CD4-positive, alpha-beta T cell treated with Interferon alpha-2 for 1 hour (primary cell): ENCODE measurements at places on chromosomes 5 and 9.

GRCh38 chr9:131731644-131732043 lies 8.2 kb downstream of the RAPGEF1 start:
- peak; percentile 82 for DNase-seq

- DNase-seq = no peak
Observed at GRCh38 chr5:178068293-178068692, 45.0 kb upstream of the N4BP3 start.

- DNase-seq = no peak
Observed at GRCh38 chr5:61401726-61402125, 69.7 kb downstream of the ZSWIM6 start.

GRCh38 chr5:80656425-80656824 lies 1.6 kb upstream of the DHFR start:
- no peak for DNase-seq

- no peak for DNase-seq
Observed at GRCh38 chr9:93577078-93577974, 942 bp downstream of the PHF2 start.

DNA sequence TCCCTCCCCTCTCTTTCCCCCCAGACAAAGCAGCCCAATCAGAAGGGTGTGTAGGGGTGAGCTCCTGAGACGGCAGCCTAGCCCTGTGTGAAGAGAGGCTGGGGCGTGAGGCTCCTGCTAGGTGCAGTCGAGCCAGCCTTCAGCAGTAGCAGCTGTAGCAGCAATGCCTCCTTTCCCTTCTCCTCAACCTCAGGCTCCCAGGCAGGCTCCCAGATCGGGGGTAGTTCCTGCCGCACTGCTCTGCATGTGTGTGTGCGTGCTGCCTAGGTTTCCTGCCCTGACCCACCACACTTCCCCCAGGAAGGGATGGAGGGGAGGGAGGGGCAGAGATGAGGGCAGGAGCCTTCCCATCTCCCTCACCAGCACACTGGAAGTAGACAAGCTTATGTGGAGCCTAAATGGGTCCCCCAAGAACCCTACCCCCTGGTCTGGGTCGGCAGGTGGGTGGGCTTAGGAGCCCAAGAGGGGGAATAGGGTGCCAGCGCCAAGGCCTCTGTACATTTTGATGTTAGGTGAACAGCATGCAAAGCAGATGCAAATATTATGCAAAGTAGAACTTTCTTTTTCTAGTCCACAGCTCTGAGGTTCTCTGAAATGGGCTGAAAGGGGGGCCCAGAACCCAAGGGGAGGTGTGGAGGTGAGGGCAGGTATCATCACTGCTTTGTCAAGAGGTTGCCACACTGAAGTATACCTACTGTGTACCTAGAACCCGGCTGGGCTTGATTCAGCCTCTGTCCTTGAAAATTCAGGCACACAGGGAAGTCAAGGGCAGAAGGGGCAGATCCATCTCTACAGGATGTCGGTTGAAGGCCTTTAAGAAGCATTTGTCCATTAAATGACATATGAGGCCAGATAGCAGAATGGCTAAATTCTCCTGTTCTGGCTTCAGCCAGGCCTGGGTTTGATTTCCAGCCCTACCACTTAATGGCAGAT lies 57.8 kb downstream of the CXXC5 start:
- no peak for DNase-seq

DNA sequence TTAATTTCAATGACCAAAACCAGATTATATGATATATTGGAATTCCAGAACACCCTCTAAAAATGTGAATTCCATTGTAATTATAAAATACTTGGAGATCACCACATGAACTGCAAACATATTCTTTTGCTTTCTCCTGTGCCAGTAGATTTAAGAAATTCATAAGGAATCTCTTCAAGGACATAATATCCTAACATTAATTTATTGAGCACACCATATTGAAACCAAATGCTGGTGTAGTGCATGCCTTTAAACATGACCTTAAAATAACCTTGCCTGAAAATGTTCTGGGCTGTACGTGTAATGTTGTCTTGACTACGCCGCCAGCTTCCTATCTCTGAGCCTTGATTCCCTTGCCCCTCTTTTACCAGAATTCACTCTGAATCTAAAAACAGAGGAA lies 205.0 kb upstream of the ACTBL2 start:
- DNase-seq = no peak

- DNase-seq = no peak
Observed at GRCh38 chr9:119370816-119371215, 1.6 kb upstream of the BRINP1 start.

- DNase-seq = peak; percentile 19
Observed at GRCh38 chr9:99660191-99660636, 161.5 kb upstream of the NR4A3 start.

DNA sequence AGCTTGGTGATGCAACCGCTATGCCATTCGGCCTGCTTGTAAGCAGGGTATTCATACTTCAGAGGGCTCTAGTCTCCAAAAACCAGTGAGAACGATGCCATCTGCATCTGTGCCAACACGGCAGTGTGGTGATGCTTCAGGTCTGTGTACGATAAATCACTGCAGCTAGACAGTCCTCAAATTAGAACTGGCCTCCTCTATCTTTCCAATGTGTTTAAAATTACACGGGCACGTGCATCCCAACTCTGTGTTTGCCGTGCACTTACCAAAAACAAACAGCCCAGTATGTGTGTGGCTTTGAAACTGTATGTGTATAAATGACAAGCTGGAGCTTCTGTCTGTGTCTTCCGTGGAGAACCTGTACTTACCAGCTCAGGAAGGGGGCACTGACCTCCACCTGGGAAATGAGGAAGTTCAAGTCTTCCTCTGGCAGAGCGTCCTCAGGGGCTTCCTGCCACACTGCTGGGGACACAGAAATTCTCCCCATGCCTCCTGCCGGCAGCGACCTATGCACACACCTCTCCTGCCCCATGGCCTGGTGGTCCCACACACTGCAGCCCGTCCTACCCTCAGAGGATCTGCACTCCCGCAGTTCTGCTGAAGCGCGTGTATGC lies 12.3 kb downstream of the MED10 start:
- DNase-seq = no peak

DNA sequence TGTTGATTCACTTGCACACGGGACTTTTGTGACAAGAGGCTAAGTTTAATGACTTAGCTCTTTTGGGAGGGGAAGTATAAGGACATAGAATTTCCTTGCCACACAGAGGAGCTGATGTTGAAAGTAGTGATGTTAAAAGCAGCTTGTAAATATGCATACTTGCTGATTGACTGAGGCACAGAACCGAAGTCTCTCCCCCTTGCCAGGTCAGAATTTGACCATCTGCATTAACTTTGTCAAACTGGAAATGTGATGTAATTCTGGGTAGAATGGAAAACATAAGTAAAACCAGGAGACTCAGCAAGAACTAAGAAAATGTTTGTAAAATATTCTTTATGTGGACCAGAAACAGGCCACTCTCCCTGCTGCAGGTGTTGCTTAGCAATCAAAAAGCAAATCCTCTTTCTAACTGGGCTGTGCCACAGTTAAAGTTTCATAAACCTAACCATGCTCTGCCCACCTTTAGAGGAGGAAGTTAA lies 284.2 kb downstream of the NR3C1 start:
- no peak for DNase-seq
